NCI-H345 (cell line): ENCODE measurements at places on chromosomes 16 and 17.

DNA sequence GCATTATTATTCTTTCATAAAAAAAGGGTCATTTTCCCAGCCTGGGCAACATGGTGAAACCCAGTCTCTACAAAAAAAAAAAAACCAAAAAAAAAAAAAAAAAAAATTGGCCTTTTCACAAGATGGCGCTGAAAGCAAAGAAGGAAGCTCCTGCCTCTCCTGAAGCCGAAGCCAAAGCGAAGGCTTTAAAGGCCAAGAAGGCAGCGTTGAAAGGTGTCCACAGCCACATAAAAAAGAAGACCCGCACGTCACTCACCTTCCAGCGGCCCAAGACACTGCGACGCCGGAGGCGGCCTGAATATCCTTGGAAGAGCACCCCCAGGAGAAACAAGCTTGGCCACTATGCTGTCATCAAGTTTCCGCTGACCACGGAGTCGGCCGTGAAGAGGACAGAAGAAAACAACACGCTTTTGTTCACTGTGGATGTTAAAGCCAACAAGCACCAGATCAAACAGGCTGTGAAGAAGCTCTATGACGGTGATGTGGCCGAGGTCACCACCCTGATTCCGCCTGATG lies 4.9 kb upstream of the PGAP6 start:
- DNase-seq = no peak

GRCh38 chr17:1908699-1909309 lies 79.0 kb downstream of the RPA1 start:
- peak; percentile 61 for DNase-seq

DNA sequence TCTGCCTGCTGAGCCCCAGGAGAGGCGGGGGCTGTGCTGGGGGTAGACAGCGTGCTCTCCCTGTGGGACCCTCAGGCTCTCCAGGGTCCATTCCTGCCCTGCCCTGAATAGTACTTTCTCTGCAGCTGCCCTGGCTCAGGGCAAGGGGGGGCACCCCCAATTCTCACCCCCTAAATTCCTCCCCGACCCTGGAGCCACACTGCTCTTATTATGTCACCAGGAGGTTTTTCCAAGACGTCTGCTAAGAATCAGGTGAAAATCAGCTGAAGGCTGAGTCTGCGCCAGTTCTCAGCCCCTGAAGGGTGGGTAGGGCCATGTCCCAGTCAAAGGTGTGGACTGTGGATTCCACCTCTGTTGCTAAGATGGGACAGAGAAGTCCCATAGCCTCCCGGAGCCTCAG lies 49.9 kb upstream of the MAP3K14 start:
- no peak for DNase-seq

- DNase-seq = no peak
Measured at GRCh38 chr17:45849536-45849990, 4.9 kb downstream of the SPPL2C start.

DNA sequence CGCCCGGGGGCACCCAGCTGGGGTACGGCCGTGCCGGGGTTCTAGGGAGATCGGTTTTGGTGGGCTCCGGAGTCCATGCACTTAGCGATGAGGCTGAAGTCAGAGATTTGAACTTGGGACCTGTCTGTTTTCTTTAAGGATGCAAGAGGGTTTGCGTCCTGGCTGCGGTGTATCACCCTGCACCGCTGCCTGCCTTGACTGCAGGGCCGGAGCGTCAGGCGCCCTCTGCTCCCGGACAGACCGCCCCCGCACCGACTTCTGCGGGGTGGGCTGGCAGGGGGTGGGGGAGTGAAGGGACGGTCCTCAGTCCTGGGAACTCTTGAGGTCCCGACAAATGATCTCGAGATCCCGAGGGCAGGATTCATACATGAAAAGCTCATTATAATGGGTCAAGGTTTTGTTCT lies 701 bp downstream of the PDP2 start:
- no peak for DNase-seq

- DNase-seq = no peak
Measured at GRCh38 chr16:85979605-85980004, 80.6 kb downstream of the IRF8 start.

GRCh38 chr17:76530095-76530723 lies 7.3 kb downstream of the CYGB start:
- DNase-seq = no peak

GRCh38 chr17:74512036-74512435 lies 19.2 kb downstream of the CD300LB start:
- DNase-seq = no peak

- no peak for DNase-seq
Measured at GRCh38 chr17:73605444-73605843, 38.8 kb downstream of the SDK2 start.

DNA sequence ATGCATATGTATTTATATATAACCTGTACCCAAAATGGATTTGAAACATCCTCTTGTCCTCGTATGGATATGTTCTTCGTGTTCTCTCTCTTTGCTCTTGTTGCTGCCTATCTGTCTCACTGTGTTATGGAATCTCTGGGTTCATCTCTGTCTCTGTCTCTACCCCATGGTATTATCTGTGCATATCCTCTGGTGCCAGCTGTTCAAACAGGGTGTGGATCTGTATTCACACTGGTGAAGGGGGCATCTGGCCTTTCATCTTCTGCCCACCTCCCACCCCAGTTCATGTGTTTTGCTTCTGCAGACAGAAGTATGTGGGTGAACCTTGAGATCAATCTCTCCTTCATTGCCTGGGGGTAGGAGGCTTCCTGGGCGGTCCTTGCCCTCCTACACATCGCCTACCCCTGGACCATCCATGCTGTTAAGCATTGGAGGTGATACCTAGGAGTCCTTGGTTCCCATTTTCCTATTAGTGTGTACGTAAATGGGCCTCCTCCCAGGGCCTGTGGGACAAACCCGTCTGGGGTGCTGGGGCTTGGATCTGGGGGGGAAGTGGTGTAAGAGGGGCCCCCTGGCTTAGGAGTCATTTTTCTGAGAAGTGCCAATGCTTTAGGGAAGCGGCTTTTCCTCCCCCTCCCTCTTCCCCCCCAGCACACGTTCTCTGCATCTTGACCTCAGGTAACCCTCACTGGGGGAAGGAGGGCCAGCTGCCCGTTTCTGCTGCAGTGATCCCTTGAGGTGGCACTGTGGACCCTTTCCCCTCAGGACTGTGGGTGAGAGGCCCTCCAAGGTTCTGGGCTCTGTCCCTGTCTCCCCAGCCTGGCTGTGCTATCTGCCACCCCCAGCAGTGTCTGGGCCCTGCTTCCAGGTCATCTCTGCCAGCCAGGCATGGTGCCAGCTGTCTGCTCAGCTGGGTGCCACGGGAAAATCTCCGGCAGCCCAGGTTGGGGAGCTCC lies 21.1 kb downstream of the RARA start:
- DNase-seq = peak; percentile 65

- no peak for DNase-seq
Measured at GRCh38 chr17:83143817-83144231, 64.4 kb downstream of the METRNL start.

- DNase-seq = peak; percentile 47
Measured at GRCh38 chr16:57284209-57284951, at the start of gene PLLP. TSS of gene PLLP (minus strand) at chr16:57284672. CDS start at chr16:57284540, 132 bp downstream.
